ENCODE measurements at places on chromosomes 2 and 18.

DNA sequence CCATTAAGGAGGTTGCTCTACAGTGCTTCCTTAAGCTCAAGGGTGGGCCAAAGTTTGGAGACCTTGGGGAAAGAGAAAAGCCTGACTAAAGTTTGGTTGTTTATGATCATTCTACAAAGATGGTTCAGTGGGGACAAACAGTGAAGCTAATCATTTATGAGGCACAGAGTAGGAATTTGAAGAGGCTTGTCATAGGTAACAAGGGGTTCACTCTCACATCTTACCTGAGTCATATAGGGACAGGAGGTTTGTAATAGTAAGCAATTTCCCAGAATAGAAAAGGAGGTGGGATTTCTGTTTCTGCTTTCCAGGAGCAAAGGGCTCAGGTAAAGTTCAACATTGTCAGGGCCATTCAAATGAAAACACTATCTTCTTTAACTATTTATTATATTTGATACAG is 787.9 kb downstream of the CPS1 start:
- no peak for DNase-seq

GRCh38 chr2:102144128-102144527 is 1.6 kb downstream of the IL1R1 start:
- DNase-seq = no peak

DNA sequence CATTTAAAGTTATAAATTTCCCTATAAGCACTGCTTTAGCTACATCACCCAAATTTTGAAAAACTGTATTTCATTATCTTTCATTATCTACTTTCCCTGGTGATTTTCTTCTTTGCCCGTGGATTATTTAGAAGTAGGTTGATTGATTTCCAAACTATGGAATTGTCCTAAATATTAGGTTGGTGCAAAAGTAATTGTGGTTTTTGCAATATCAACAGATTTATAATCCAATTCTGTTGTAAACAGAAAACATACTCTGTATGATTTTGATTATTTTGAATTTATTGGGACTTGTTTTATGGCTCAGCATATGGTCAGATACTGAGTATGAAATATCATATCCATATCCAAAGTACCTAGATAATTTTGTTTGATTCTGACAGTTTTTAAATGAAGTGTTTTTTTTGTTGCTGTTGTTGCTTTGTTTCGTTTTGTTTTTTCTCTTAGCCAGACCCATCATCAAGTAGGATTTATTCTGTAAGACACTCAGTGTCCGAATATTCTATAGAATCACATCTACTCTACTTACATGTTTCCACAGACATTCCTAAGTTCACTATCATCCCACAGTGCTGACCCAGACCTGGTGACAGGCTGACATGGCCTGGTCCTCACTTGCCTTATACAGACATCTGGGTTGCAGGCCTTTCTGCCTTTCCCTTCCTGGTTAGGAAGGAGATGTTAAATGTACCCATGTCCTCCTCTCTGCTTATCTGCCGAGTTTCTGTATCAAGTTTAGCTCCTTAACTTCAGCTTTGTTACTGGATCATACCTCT is 2.1 kb upstream of the TRABD2A start:
- no peak for DNase-seq

DNA sequence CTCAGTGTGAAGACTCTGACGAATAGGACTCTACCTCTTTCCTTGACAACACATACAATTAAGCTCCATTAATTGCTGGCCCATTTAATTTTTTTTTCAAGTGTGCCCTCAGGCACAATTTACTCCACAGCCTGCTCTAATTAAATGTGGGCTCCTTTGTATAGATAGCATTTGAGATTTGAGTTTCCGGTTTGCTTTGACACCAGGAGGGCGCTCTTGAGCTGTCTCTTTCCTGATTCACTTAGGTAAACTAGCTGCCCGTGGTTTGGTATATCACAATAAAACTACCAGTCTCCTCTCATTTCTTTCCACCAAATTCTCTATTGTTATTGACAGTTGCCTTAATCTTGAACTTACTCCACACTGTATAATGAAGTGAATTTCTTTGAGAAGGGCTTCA is 666.0 kb downstream of the DSC3 start:
- DNase-seq = no peak

GRCh38 chr2:230712443-230713330 is at the start of gene CAB39:
Gene CAB39, plus strand, starts transcription at chr2:230712842. Its CDS starts 47,160 bp downstream, at chr2:230760002.
- peak; percentile 78 for DNase-seq

GRCh38 chr2:204608237-204608939 is 63.1 kb downstream of the PARD3B start:
- DNase-seq = no peak

DNA sequence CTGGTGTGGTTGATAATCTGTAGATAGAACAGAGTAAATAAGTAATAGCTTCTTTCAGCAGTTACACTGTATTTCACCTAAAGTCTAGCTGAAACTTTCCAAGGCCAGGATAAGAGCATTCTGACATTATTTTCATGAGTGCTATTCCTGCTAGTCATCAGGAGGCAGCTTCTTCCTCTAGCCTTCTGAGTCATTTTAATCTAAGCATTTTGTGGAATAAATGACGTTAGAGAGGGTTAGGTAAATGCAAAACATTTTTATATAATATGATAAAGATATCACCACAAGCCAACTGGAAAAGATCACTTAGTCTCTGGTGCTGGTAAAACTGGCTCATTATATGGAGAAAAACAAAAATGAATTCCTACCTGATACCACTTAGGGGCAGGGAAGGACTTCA is 138.5 kb downstream of the MEP1B start:
- DNase-seq = no peak

GRCh38 chr2:27265536-27265870 is 2.7 kb upstream of the SLC30A3 start:
- DNase-seq = no peak

DNA sequence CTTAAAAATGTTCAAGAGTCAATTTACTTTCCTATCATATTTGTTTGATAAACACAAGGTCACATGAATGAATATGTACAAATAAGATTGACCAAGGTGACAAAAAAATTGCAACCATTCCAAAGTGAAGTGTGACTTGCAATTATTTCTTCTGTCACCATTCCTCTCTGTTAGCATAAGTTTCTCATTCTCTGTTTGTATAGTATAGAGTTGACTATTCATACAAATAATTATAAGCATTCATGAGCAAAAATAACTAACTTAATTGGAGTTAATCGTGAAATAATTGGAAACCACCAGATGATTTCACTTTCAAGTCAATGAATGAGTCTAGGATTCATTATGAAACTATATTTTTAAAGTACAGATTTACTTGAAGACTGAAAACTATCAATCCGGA is 42.1 kb downstream of the PGAP1 start:
- DNase-seq = no peak

DNA sequence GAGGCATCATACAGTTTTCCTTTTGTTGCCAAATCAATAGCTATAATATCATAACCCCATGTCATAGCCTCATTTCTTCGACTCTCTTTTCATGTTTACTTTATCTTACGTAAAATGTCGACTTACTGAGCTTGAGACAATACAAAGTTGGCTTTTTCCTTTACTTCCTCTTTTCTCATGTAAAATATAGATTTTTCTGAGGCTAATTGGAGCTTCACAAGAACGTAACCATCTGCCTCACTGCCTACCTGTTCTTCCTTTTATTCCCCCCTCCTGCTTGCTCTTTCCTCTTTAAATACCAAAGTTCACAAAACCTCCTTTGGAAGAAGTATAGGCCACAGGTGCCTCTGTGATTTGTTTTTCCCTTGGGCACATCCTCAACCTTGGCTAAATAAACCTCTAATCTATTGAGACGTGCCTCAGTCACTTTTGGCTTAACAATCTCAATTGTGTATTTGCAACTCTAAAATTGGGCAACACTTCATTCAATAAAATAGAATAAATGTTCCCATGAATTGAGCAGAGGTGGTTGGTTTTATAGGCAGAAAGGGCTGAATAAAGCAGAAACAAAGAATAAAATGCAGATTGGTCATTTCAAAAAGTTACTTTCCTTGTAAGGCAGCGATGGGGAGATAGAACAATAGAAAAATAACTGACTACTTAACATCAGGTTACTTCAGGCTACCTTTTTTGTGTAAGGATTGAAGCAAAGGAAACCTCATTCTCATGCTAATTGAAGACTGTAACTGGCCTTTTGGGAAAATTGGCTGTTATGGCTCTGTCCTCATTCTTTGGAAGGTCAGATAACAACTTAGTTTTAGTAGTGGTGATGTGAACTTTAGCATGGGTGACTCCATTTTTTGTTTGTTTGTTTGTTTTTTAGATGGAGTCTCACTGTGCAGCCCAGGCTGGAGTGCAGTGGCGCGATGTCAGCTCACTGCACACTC is 21.3 kb downstream of the COMMD1 start:
- DNase-seq = no peak

DNA sequence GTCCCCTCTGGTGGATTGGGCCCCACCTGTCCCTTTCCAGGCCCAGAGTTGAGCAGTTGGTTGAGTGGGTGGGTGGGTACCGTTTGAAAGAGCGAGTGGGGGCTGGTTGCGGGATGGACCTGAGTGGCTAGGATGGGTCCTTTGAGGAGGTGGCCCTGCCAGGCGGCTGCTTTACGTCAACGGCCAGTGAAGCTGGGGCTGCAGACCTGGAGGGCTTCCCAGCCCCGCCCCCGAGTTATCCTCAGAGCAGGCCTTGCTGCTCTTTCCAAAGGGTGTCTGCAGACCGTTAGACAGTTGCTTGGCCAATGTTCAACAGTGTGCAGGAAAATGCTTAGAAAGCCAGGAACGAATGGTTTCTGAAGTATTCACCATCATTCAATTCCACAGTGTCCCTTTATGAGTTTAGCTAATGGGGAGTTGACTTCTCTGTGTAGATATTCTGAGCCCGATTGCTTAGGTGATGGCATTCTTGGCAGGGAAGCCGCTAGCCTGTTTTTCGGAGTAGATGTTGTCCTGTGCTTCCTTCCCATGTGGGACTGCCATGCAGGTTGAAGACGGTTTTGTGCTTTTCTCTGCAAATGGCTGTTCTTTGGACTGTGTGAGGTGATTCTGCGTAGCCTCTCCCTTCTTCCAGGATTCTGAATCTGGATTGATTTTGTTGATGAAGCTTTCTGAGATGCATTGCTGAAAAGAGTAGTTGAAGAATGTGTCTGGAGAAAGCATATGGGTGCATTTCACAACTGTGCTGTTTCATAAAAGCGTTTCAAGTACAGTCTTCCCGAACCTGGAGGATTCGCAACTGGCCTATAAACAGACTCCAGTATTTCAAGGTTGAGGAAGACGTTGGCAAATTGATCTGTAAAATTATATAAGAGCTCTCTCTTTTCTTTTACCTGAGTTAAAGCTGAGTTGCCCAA is 45.8 kb downstream of the LDLRAD4 start:
- DNase-seq = no peak

DNA sequence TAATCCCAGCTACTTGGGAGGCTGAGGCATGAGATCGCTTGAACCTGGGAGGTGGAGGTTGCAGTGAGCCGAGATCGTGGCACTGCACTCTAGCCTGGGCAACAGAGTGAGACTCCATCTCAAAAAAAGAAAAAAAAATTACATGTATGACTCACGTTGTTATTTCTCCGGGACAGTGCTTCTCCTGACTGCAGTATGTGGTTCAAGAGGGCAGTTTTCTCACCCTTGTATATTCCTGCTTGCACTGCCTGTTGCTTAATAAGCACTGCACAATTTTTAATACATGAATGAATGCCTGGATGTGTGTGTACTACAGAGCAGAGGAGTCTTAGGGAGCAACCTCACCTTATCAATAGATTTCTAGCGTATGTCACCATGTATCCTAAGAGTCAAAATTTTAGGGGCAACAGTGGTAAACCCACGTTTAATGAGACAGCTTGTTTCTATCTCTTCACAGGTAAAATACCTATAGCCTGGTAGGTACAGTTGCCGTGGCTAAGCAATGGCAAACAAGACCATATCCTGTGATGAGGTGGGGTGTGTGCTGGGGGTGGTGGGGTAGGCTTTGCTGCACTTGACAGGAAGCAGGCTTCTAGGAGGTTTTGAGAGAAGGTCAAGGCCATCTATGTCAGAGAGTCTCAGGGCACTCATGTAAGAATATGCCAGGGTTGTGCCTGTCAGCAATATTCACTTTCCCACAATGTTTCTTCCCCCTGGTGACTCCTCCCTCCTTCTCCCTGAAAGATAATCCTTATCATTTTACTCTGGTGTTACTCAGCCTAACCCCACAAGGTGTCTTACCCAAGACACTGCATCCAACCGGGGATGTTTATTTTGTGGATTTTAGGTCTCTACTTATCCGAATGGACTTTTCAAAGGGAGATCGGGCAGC is 36.9 kb upstream of the MEX3C start:
- no peak for DNase-seq

- DNase-seq = no peak
These were observed 25.1 kb downstream of the TTC39C start for GRCh38 chr18:24039671-24040070.

- no peak for DNase-seq
These were observed 62.7 kb downstream of the MBP start for GRCh38 chr18:77069931-77070330.

DNA sequence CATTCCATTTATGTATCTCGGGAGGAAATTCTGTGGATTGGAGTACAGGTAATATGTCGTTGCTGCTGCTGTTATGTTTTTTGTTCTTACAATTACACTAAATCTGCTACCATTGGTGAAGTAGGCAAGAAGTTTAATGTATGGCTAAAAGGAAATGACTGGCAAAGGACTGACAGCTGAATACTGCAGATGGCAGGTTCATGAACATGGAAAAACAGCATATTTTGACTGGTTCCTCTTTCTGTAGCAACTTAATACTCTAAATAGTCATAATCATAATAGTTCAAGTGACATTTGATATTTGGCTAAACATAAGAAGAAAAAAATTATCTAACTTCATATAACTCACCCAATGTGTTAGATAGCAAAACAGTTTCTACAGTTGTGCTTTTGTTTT is 84.5 kb upstream of the PGAP1 start:
- no peak for DNase-seq

- DNase-seq = no peak
These were observed 25.8 kb upstream of the ZNF397 start for GRCh38 chr18:35215026-35215425.

DNA sequence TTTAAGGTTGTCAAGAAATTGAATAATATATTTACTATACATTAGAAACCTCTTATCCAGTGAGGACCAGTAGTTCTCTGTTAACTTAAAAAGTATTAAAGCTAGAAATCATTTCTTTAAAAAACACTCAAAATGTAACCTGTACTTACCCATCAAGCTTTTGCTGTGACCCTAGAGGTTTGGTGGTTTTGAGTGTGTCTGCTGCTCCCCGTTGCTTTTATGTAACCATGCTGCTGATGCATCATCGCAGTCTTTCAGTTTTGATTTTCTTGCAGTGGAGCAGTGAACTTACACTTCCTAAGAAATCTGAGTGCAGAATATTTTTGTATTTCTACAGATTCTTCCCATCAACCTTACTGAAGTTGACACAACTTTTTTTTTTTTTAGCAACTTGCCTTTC is 34.2 kb downstream of the MRPS9 start:
- DNase-seq = no peak

- peak; percentile 25 for DNase-seq
These were observed 558 bp downstream of the THAP4 start for GRCh38 chr2:241636182-241637017.

GRCh38 chr2:215358891-215359575 is 47.2 kb downstream of the ATIC start:
- no peak for DNase-seq

DNA sequence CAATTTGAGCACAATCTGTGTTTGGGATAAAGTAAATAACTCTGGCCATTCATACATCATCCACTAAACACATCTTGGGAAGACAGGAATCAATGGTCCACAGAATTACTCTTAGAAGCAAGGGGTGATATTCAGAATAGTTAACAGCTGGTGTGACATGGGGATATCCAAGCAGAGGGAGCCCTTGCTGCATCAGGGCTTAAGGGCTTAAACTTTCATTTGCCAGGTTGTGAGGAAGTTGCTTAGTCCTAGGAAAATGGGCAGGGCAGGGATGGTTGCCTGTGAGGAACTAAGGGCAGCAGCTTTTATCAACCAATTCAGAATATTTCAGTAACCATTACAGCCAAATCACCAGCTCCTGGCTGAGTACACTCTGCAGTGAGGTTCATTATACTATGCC is 2.0 kb upstream of the ITGA6 start:
- no peak for DNase-seq

All from T-cell (primary cell).